ENCODE measurements at places on chromosomes 1 and 21. TPM values are rescaled to one million over a fixed set of nuclear protein-coding genes. Genes with fewer than 3 reads are reported as not detected.

The S100B gene
- 590 TPM for total RNA-seq

DNA sequence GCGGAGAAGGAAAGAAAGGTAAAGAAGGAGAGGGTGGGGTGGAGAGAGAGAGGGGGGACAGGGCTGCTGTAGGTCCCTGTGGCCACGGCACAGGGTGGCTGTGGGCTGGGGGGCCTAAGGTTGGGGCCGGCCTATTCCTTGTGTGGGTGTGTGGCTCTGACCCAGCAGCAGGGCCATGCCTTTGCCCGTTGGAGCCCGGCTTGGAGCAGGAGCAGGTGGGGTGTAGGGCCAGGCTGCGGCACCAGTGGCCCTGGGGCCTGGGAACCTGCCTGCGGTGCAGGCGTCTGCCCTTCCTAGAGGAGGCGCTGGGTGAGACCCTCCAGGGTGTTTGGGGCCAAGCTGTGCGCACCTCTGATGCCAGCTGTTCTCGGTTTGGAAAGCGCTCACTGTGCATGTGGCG lies 19.7 kb upstream of the SUMO3 start:
- no peak for DNase-seq

GRCh38 chr1:51284487-51284954 lies 45.8 kb downstream of the TTC39A start:
- DNase-seq, result no peak

GRCh38 chr1:235866205-235866912 lies at the start of gene LYST:
Gene LYST (minus strand): TSS chr1:235866906. CDS start chr1:235830417, 36,489 bp downstream.
- peak; percentile 54 for DNase-seq

GRCh38 chr1:222790115-222790514 lies 24.7 kb upstream of the DISP1 start:
- no peak for DNase-seq

DNA sequence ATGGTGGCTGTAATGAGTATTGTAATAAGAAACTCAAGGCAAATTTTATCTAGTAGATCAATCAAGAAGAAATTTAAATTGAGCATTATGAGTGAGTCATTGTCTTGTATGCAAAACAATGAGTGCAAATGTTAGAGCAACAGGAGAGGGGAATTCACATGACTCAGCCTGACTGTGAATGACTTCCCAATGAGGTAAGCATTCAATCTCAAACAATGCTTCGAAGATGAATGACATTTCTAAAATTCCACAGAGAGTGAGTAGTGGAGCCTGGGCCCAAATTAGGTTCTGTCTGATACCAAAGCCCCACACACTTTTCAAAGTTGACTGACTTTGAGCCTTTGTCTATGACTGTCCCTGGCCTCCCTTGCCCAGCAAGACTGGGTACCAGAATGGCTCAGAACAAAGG lies 738.0 kb downstream of the PTPRU start:
- DNase-seq, result no peak

The KLHDC8A gene
- total RNA-seq, result 10.8 TPM

DNA sequence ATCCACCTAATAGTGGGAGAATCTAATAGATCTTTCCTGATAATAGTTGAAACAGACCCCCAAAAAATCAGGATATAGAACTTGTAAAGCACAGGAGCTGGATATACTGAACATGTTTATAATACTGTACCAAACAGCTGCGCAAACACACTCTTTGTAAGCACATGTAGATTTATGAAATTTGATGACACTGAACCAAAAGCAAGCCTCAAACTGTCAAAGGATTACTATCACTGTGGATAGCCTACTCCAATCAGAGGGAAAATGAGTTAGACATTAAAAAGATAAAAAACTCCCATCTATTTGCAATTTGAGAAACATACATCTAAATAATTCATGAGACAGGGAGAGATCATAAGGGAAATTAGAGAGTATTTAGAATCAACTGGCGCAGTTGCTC lies 26.1 kb downstream of the RCAN3 start:
- no peak for DNase-seq

GRCh38 chr1:90501281-90501680 lies 215.8 kb downstream of the BARHL2 start:
- no peak for DNase-seq

The PCNT gene
- total RNA-seq, result 91.5 TPM

The DPT gene
- total RNA-seq, result not detected

The SYT6 gene
- total RNA-seq, result 1.3 TPM

The MROH9 gene
- total RNA-seq, result not detected

The KCND3 gene
- total RNA-seq, result 84.0 TPM

DNA sequence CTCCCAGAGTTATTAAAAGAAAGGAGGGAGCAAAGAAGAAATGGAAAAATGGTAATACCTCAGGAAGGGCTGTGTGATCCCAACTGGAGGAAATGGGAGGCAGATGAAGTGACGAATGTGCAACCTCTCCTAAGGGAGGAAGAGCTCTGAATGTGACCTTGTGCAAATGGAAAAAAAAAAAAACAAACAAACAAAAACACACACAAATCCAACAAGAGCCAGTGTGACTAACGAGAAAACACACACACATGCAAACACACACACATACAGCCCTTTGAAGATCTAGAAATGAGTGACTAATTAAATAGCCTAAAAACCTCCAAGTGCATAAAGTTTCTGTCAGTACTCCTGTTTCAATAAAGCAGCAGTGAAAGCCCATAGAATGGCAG lies 49.0 kb downstream of the CCN1 start:
- no peak for DNase-seq

- DNase-seq, result no peak
These were observed 699 bp downstream of the ECHDC2 start for GRCh38 chr1:52920791-52921291.

DNA sequence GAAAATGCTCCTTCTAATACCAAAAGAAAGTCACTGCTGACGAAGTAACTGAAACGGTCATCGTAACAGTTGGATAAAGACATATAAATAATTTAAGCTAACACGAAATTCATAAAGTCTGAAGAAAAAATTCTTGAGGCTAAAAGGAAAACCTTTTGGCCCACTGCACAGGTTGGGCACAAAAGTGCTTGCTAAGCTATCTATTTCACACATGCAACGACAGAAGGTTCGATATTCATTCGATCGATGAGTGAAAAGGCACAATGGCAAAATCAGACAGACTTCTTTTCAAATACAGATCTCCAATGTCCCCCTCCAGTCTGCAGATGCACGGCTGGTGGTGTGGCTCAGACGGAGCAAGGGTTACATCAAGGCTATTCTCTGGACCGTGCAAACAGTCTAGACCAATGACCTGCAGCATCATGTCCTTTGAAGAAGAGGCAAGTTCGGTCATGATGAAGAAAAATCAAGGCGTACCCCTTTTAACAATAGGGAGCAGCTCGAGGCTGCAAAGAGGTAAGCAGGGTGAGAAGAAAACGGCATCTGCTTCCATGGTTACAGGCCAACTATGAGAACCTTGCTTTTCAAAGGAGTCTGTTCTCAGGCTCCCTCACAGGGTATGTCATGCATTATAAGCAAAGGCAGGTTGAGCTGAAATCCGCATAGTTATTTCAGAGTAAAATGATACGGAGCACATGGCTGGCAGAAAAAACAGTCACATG lies 579.6 kb downstream of the USP25 start:
- no peak for DNase-seq
